ENCODE measurements at places on chromosomes 11 and 22. TPM values are rescaled to one million over a fixed set of nuclear protein-coding genes. Genes with fewer than 3 reads are reported as not detected.

- DNase-seq = no peak
Observed at GRCh38 chr11:11579012-11579988, 42.5 kb downstream of the GALNT18 start.

DNA sequence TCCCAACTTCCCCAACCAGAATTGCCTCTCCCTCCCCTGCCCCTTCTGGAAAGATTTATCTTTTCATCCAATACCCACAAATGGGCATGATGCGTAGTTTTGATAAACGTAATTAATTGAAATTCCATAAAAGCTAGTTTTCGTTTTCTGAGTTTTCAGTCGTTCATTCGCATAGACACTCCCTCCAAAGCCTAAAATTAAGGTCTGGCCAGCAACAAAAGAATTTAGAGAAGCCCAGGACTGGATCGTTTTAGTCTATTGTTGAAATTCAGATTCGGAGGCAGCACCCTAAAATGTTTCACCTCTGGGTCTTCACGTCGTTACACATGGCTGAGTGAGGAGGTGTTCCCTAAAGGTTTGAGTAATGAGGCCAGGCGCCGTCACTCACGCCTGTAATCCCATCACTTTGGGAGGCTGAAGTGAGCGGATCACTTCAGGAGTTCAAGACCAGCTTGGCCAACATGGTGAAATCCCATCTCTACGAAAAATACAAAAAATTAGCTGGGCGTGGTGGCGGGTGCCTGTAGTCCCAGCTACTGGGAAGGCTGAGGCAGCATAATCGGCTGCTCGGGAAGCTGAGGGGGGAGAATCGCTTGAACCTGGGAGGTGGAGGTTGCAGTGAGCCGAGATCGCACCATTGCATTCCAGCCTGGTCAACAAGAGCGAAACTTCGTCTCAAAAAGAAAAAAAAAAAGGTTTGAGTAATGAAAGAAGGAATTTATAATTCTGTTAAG, 589 bp upstream of the NDUFC2 start:
- DNase-seq = no peak

GRCh38 chr11:80517701-80518100, 1076.9 kb upstream of the TENM4 start:
- no peak for DNase-seq

DNA sequence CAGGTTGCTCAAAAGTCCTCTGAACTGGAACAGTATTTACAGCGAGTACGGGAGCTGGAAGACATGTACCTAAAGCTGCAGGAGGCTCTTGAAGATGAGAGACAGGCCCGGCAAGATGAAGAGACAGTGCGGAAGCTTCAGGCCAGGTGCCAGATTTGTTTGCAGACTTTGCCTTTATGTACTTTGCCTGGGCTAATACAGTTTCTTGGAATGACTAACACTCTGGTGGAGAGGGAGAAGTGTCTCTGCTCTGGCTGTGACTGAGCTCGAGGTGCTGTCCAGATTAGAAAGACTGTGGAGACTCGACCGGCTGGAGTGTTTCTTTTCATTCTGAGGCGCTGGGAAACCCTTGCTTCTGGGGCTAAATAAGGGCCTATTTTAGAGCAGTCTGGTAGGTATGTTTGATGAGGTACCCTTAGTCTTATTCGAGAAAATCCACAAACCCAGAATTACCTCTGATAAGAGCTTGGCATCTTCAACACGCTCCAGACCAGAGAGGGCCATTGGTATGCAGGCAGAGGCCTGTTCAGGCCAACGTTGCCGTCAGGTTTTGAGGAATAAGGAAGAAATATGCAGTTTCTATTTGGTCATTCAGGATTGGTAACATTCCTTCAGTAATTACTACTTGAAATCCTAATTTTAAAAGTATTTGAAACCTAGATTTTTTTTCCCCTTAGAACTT, 76.5 kb downstream of the SWAP70 start:
- no peak for DNase-seq

GRCh38 chr11:101509922-101510321, 73.9 kb downstream of the TRPC6 start:
- no peak for DNase-seq

GRCh38 chr22:41647771-41648170, 26.7 kb downstream of the XRCC6 start:
- no peak for DNase-seq

GNAZ gene
- 56.9 TPM for total RNA-seq

RGL4 gene
- 0.11 TPM for total RNA-seq

CNTF gene
- total RNA-seq = 2.5 TPM

Measured in esophagus muscularis mucosa (tissue), 4 donors.